Stimulated activated CD4-positive, alpha-beta T cell treated with anti-CD3 and anti-CD28 coated beads, Interleukin-12 subunit alpha, Interleukin-12 subunit beta, amount 100 ng/mL, for 24 hours (primary cell): ENCODE measurements at places on chromosomes 16 and 17.

DNA sequence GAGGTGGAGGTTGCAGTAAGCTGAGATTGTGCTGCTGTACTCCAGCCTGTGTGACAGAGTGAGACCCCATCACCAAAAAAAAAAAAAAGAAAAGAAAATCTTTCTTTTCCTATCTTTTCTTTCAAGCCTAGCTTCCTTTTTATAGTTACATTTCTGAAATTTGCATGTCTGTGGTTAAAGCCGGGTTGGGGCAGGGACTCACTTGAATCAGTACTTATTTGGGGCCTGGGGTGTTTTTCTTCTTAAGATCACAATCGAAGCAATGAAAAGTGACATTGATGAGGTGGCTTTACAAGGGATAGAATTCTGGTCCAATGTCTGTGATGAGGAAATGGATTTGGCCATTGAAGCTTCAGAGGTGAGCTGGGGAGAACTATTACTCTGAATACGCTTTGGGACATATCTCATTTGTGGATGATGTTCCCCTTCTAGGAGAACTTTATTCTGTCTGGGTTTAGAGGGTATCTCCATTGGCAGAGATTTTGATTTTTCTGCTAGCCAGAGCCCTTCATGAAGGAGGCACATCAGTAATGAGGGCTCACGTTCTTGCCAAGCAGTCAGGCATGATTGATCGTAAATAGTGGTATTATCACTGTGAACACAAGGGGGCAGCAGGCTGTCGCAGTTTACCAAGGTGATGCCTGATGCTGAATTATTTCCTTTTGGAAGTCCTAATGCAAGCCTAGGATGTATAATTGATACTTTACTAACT lies 14.3 kb downstream of the KPNB1 start:
- peak; percentile 46 for DNase-seq

- DNase-seq = no peak
These were observed 14.0 kb downstream of the LASP1 start for GRCh38 chr17:38883592-38884526.

DNA sequence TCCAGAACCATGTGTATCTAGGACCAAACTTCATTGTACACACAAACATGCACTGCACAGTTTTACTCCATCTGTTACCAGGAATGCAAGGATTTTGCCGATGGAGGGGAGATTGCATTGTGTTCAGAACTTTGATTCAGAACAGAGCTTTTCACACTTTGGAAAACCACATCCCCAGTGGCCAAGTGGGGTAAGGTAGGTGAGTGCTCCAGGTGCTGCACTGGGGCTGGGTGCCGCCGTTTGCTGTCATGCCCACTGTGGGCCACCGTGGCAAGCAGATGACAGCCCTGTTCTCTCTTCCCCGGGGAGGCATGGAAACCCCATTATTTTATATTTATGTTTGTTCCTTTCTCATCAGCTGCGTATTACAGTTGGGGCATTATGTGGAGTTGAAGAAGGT lies 29.3 kb upstream of the JPH3 start:
- no peak for DNase-seq

GRCh38 chr16:27595993-27596392 lies 46.0 kb downstream of the KATNIP start:
- DNase-seq = no peak

DNA sequence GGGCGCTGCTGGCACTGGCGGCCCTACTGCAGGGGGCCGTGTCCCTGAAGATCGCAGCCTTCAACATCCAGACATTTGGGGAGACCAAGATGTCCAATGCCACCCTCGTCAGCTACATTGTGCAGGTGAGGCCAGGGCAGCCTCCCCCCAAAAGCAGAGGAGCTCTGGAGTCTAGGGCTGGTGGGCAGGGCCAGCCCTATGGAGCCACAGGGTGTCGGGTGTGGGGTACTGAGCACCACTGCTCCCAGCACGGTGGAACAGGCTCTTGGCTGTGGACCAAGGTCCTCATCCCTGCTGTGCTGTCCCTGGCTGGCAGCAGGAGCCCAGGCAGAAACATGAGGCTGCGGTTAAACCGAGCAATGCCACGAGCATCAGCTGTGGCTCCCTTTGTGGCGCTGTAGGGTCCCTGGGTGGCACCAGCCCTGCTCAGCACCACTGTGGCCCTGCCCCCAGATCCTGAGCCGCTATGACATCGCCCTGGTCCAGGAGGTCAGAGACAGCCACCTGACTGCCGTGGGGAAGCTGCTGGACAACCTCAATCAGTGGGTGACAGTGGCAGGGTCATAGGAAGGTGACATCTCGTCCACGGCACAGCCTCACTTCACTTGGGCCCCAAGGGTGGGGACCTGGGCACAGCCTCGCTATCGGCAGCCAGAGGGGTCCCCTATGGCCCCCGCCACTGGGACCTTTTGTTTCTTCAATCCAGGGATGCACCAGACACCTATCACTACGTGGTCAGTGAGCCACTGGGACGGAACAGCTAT lies 1.1 kb downstream of the DNASE1 start:
- DNase-seq = no peak

- DNase-seq = no peak
These were observed 181.7 kb downstream of the BANP start for GRCh38 chr16:88132836-88133506.

GRCh38 chr17:33385133-33385532 lies 92.0 kb upstream of the ASIC2 start:
- DNase-seq = no peak

DNA sequence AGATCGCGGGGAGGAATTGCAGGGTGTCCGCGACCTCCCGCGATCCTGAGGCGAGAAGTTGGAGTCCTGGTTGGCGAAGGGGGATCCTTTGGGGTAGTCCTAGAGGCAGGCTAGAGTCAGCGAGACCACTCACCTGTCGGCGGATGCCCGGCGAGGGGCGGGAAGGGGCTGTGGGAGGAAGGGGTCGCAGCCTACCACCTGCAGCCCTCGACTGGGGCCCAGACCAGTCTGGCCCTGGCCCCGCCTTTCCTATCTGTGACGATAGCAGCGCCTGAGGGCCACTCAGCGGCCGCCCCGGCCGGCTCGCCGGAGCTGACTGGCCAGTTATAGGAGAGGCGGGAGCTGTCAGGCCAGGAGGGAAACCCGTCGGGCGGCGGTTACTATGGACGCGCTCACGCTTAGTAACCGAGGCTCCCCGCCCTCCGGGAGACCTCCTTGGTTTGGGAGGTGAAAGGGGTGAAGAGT lies at the start of gene TEKT3:
Gene TEKT3, minus strand, starts transcription at position 213 of the 465 bp plus-strand sequence. CDS start 10,012 bp downstream, outside the sequence.
- peak; percentile 4 for DNase-seq

GRCh38 chr17:64459284-64459747 lies 10.4 kb downstream of the MILR1 start:
- DNase-seq = no peak

DNA sequence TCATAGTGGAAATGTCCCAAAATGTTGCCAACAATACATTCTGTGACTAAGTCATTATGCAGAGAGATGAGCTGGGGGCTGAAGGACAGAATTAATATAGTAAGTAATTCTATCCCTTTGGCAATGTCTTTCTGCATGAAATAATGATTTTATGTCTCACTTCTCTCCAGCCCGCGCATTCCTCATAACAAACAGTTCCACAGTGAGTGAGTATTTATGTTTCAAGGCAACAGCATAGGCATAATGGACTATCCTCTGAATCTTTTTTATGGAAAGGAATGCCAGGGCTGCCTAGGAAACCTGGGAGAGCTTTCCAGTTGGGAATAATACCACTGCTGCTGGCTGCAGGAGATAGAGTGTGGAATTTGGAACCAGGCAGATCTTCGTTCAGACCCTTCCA lies 477.7 kb downstream of the HS3ST4 start:
- DNase-seq = no peak

DNA sequence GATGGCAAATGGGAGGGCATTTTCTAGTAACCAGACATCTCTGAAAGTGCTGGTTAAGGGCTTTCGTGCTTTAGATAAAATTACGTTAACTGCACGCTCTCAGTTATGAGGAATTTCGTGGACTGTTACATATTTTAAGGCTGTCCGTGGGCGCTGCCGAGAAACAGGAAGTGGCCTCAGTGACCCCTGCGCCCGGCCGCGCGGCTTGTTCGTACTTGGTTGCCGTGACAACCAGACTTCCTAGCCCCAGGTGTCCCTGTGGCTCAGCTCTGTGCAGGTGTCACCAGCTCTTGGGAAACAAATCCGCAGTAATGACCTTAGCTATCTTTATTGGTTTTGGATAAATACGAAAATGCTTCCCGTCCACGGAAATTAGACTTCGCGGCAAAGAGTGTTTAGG lies 52.7 kb downstream of the LMF1 start:
- DNase-seq = no peak

DNA sequence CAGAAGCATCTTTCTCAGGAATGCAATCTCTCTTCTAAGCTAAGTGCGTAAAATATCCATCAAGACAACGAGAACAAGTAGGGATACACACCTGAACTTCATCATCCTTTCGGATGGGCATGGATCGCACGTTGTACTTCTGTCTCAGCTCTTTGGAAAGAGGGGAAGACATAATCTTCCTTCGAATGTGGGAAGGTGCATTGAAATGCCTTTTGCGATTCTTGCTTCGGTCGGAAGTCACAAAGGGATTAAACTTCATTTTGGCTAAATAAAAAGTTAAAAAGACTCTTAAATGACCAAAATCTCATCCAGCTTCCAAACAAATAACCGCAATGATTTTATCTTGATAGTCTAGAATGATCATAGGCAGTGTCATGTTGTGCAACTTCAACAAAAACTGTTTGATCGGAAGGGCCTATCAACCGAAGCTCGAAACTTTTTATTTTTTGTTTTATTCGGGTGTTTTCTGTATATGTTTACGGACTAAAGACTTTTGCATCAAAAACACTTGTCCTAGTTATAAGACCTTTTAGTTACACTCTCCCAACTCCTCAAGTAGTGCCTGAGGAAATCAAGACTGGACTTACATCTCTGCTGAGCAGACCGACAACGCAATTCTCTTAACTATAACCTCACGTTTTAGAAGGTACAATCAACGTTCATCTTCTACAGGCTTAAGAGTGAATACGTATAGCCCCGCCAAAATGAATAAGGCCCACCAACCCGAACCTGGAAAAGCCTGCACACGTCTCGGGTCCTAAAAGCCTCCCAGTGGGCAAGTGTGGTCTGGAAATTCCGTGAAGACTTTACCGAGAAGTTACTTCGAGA lies 727 bp downstream of the RPL26 start:
- no peak for DNase-seq

DNA sequence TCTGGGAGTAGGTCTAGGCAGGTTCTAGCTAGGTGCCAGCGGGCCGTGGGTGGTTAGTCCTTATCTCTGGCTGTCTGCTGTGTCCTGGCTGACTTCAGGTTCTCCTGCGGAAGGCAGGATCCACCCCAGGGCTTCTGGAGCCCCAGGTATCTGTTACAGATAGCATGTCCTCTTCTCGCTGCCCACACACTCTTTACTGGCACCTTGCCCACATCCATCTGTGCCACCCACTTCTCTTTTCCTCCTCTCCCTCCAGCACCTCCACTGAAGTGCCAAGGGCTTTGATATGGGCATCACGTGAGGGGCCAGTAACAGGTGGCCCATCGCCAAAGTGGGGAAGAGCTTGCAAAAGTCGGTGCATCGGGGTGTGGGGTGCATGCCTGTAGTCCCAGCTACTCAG lies 4.6 kb upstream of the MPP2 start:
- no peak for DNase-seq

GRCh38 chr16:1279945-1280589 lies 24.2 kb downstream of the TPSD1 start:
- no peak for DNase-seq

- no peak for DNase-seq
These were observed 25.8 kb downstream of the SLC38A7 start for GRCh38 chr16:58658796-58659211.

DNA sequence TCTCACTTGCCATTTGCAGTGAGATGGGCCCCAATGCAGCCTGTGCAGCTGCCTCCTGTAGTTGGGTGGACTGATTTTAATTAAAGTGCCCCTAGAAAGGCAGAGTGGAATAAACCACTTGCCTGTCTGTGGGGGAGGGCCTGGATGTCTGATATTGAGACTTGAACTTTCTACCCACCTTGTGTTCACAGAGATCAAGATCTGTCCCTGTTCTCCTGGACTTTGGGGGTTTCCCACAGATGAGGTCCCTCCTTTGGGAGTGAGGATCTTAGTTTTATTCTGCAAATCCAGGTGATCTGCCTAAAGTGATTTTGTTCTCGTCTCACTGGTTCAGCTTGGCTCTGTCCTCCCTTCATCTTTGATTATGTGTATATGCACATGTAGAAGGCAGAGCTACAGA lies 7.7 kb upstream of the DHRS13 start:
- DNase-seq = no peak

DNA sequence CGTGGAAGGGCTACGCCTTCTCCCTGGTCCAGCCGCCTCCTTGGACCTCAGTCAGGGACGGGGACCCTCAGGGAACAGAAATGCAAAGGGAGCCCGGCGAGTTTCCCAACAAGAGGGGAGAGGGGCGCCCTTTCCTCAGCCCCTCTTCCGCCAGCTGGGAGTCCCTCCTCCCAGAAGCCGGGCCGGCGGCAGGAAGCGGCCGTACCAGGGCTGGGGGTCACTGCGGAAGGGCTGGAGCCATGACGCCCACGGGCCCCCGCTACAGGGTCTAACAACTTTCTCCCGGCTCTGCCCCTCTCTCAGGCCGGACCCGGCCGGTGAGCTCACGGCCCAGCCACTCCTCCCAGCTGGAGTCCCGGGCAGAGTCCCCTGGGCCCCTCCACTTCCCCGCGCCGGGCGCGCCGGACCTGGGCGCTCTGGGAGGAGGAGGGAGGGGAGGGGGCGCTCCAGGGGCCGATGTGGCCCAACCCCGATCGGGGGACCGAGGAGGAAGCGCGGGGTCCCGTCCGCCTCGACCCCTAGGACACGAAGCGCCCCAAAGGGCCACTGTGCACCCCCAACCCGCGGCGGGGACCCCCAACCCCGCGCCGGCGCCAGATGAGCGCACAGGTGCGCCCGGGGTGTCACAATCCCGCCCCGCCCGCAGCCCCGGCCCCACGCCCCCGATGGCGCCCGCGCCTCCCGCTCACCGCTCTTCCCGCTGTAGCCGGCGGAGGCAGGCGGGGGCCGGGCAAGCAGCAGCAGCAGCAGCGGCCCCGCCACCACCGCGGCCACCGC lies 578 bp downstream of the PGAP6 start:
- DNase-seq = no peak

DNA sequence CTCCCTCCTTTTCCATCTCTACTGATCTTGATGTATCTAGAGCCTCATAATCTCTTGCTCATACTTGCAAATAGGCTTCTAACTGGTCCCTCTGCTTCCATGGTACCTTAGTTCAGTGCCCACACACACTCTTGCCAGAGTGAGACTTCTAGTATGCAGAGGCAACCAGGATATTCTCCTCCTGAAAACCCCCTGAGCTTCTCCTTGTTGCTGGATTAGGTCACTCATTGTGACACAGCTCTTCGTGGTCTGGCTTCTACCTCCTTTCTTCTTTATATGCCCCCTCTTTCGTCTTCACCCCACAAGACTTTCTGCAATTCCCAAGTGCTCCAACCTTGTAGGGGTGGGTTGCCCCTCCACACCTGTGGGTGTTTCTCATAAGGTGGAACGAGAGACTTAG lies 2.5 kb upstream of the FAM20A start:
- DNase-seq = no peak

- DNase-seq = no peak
These were observed 9.6 kb upstream of the METTL16 start for GRCh38 chr17:2521257-2521656.

DNA sequence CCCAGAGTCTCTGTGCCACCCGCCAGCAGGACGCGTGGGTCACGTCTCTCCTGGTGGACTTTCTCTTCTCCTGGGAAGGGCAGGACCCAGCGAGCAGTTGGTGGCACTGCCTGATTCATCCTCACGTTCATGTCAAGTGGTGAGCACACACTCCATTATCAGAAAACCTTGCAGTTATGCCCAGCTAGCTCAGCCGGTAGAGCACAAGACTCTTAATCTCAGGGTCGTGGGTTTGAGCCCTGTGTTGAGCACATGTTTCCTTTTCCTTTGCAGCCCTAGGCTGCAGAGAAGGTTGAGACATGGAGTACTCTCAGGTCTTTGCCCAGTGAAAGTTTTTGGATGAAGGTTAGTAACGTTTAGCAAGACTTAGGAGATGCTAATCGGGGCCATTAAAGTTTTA lies 8.0 kb downstream of the OR1F1 start:
- no peak for DNase-seq
